Stimulated activated CD4-positive, alpha-beta T cell treated with anti-CD3 and anti-CD28 coated beads, Interleukin-12 subunit alpha, Interleukin-12 subunit beta, amount 100 ng/mL, for 24 hours (primary cell): ENCODE measurements at places on chromosomes 7 and 10.

GRCh38 chr10:130013335-130014262 lies 49.5 kb upstream of the EBF3 start:
- DNase-seq: no peak

- no peak for DNase-seq
Observed at GRCh38 chr10:113068178-113068890, 118.3 kb downstream of the TCF7L2 start.

DNA sequence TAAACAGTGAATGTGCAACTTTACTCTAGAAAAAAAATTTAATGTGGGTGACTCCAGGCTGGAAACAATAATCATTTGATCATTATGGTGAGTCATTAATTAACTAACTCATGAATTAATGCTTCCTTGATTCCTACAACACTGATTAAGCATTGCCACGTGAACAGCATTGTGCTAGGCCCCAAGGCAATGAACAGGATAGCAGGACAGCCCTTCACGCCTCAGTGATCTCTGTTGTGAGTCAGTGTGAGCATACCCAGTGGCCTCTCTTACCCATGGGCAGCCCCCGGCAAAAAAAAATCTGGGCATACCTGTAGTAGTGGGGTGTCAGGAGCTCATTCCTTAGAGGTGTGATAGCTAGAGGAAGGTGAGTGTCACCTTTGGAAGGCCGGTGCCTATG lies 76.0 kb downstream of the DENND2A start:
- DNase-seq: no peak

DNA sequence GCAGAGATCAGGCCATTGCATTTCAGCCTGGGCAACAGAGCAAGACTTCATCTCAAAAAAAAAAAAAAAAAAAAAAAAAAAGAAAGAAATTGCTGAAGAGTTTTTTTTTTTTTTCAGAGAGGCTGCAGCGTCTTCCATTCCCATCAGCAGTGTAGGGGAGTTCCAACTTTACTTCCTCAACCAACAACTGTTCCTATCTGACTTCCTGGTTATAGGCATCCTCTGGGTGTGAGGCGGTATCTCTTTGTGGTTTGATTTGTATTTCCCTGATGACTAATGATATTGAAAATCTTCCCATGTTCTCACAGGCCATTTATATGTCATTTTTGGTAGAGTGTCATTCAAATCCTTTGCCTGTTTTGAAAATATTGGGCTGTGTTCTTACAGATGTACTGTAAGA lies 40.2 kb downstream of the PRTFDC1 start:
- DNase-seq: no peak

DNA sequence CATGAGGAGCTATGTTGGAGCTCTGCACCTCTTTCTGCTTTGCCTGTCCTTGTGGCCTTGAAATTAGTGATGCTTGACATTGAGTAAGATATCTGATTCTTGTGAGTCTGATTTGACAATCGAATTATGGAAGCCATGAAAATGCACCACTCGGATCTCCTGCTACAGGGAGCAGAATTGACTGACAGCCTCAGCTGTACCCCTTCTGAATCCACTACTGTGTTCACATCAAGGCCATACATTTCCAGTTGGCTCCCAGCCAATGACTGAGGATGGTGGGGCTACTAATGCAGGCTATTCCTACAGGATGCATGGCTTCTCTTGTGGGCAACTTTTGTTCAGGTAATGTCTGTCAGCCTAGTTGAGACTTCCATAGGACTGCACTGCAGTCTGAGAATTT lies 321.9 kb downstream of the REEP3 start:
- no peak for DNase-seq

- DNase-seq: no peak
Observed at GRCh38 chr7:159091480-159092475, 52.9 kb downstream of the VIPR2 start.

- DNase-seq: no peak
Observed at GRCh38 chr7:95690367-95690947, 81.9 kb upstream of the DYNC1I1 start.

GRCh38 chr7:148919859-148920258 lies 35.8 kb upstream of the EZH2 start:
- DNase-seq: no peak

- no peak for DNase-seq
Observed at GRCh38 chr10:81127931-81128330, 590.2 kb downstream of the SH2D4B start.

DNA sequence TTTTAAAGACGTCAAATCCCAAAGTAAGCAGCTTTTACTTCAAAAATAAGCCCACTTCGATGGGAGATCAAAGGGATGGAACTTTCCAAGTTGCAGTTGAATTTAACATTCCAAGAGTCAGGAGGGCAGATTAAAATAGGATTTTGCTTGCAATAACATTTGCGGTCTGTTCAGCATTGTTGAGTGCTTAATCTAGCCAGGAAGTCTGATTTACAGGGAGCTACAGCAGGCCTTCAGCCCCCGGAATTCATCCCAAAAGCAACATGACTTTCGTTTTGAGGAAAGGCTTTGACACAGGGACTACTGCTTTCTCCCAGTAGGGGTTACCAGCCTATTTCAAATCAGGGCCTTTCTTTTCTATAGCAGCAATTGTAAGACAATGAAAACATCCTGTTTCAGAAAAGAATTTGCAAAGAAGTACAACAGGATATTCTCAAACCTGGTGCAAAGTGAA lies 279.6 kb upstream of the PITRM1 start:
- no peak for DNase-seq

- peak; percentile 17 for DNase-seq
Observed at GRCh38 chr7:146115851-146116520, 615 bp upstream of the CNTNAP2 start.

GRCh38 chr7:151080067-151080521 lies 515 bp downstream of the FASTK start:
- DNase-seq: no peak

DNA sequence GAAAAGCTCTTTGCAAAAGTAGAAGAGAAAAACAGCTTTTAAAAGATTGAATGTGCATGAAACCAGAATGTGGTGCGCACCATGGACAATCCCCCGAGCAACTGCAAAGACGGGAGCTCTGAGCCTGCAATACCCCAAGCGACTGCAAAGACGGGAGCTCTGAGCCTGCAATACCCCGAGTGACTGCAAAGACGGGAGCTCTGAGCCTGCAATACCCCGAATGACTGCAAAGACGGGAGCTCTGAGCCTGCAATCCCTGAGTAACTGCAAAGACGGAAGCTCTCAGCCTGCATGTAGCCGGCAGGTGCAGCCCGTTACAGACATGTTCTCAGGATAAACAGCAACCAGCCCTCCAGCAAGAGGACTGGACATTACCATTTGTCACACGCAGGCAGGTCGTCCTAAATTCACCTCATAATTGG lies 6.2 kb downstream of the ZNF775 start:
- no peak for DNase-seq

GRCh38 chr7:67348171-67348570 lies 351.5 kb downstream of the TYW1 start:
- no peak for DNase-seq

- DNase-seq: no peak
Observed at GRCh38 chr10:28496481-28496961, 36.4 kb upstream of the WAC start.

GRCh38 chr7:41203542-41203941 lies 499.3 kb downstream of the INHBA start:
- DNase-seq: no peak

DNA sequence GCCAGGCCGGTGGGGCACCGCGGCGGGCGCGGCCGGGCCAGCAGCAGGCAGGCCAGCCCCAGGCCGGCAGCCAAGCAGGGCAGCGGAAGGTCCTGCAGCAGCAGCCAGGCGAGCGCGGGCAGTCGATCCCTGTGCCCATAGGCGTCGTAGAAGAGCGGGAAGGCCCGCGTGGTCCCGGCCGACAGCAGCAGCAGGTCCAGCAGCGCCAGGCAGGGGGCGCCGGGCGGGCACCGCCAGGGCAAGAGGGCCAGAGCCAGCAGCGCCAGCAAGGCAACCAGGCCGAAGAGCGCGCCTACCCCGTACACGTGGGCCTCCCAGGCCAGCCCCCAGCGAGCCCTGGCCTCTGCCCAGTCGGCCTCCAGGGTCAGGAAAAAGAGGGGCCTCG lies 8.4 kb upstream of the RBM28 start:
- no peak for DNase-seq

GRCh38 chr7:42964293-42964692 lies 32.1 kb downstream of the MRPL32 start:
- no peak for DNase-seq

DNA sequence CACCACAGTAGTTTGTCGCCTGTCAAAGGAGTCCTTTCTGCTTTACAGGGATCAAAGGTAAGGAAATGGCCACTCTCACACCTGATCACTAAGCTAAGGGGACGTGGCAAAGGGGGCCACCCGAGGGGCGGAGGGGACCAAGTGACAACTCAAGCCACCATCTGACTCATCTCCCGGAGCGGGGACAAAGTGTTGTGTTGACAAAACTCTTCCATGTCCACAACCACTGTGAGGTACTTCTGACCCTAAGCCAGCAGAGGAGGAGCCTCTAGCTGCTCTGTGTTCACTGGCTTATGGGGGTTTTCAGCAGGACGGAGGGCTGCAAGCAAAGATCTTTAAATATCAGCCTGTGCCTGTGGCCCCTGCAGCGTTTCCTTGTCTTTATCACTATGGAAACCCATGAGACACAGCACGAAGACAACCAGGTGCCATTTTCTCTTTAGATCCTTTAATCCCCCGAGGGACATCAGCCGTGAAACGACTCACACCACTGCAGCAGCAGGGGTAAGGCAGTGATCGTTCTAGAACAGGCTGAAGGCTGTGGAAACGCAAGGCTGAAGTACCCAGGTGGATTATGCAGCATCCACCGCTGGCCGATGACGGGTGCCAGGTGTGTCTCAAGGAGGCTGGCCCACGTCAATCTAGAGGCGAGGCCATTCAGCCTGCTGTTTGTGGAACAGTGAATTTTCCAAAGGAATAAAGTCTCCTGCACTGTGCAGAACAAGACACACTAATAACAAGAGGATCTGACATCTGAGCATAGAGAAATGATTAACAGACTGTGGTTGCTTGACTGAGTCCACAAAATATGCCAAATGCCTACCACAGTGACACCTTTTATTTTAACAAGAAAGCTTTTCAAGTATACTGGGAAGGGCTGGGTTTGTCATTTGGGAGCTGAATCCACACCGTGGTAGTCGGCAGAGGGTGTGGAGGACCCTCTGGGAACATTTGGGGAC lies 26.6 kb upstream of the DDC start:
- DNase-seq: no peak

- DNase-seq: no peak
Observed at GRCh38 chr7:150468241-150468640, 17.8 kb downstream of the GIMAP8 start.
